DND-41 (cell line): ENCODE measurements at places on chromosomes 11 and 22.
A peak's percentile ranks its signal among the peaks of the same experiment; 100 is the strongest.

DNA sequence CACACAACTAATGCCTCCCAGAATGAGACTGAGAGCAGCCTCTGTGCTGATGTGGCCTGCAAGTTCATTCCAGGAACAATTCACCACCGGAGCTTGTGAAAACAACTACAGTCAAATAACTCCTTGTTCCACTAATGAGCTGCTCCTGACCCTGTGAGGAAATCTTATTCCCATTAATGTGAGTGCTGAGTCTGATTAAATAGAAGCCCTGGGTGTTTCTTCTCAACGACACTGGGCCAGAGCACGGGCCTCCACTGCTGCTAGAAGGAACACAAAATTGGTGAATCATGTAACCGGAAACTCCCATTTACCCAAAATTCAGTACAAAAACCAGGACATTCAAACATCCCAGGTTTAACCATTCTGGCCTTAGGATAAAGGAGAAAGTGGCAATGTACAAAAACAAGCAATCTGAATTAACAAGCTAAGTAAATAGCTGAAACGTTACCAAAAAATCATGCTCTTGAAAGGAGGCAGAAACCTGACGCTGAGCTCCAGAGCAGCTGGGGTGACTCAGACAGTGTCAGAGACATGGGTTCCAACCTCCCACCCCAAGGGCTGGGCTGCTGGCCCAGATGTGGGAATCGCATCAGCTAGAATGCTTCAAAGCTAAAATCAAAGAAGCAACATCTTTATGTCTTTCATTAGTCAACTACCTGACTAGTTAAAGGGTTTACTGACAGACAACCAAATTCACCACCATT is 26.7 kb downstream of the SERGEF start:
- DNase-seq = no peak

DNA sequence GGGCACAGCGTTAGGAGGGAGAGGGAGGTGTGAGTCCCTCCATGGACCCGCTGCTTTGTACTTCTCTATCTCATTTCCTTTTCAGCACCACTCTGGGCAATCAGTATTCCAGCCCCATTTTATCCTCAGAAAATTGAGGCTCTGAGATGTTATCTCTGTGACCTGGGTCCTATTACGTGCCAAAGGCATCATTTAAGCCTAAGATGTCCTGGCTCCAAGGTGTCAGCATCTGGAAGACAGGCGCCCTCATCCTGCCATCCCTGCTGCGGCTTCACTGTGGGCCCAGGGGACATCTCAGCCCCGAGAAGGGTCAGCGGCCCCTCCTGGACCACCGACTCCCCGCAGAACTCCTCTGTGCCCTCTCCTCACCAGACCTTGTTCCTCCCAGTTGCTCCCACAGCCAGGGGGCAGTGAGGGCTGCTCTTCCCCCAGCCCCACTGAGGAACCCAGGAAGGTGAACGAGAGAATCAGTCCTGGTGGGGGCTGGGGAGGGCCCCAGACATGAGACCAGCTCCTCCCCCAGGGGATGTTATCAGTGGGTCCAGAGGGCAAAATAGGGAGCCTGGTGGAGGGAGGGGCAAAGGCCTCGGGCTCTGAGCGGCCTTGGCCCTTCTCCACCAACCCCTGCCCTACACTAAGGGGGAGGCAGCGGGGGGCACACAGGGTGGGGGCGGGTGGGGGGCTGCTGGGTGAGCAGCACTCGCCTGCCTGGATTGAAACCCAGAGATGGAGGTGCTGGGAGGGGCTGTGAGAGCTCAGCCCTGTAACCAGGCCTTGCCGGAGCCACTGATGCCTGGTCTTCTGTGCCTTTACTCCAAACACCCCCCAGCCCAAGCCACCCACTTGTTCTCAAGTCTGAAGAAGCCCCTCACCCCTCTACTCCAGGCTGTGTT is 829 bp upstream of the APOC3 start:
- DNase-seq = no peak

DNA sequence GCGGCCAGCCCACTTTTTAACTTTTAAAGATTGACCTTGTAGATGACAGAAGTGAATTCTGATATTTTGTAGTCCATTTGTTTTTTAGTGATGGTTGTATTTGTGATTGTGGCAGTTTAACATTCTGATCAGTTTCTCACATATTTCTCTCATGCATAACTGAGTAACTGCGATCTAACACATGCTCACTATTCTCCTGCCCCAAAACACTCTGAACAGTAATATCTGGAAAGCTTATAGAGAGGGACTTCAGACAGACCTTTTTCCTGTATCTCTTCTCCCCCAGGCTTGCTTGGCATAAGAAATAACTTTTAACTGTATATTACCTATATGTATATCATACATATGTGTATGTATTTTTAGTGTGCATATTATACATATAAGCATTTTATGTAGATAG is 37.3 kb upstream of the MYO18B start:
- no peak for DNase-seq

GRCh38 chr22:45321827-45322226 is 12.1 kb downstream of the FAM118A start:
- DNase-seq = no peak

GRCh38 chr11:124674168-124674517 is 439 bp downstream of the SPA17 start:
- DNase-seq = no peak

GRCh38 chr11:65890324-65891218 is at the start of gene CCDC85B:
CCDC85B (plus strand) TSS chr11:65890673; CDS start chr11:65890784, 111 bp downstream.
- DNase-seq = peak; percentile 98

DNA sequence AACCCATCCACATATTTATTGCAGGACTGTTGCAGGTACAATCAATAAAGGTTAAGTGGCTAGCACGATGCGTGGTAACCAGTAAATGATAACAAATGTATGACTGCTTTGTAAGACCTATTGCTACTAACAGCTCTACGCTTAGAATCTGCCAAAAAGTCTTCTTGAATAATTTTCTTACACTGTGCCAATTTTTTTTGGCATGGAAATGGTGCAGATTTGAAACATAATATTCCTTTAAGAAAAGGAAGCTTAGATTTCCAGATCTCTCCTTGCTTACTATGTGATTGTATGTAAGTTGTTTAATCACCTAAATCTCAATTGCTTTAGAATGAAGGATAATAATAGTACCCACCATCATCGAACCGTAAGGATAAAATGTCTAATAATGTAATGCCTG is 192.0 kb downstream of the LRRC4C start:
- DNase-seq = no peak

DNA sequence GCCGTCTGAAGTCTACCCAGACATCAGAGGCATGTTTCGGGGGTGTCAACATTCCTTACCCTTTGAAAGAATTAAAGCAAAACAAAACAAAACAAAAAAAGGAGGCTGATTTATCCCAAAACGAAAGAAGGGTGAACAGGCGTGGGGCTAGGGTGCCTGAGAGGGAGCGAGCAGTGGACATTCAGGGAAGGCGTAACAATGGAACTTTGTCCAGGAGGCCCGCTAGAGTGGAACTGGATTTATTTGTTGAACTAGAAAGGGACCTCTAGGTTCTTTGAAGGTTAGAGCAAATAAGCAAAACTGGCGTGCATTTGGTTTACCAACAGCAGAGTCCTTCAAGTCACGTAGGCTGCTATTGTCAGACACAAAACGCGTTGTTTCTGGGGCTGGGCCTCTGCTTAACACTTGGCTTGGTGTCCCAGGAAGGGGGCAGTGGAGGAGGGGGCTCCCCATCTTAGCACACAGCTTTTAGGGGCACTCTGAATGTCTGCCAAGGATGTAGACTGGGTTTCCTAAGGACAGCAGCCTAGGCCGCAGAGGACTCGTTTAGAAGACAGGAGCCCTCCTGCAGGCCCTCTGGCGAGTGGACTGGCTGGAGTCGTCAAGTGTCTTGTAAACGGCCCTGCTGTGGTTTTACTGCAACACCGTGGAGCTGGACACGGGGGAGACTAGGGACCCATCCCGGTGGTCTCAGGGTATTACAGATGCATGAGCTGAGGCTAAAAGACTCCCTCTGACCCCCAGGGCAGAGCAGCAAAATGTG is 203.7 kb upstream of the SORL1-AS1 start:
- DNase-seq = no peak
